Naive B cell (primary cell): ENCODE measurements at places on chromosomes 12 and 14. TPM values are rescaled to one million over a fixed set of nuclear protein-coding genes. Genes with fewer than 3 reads are reported as not detected.

DNA sequence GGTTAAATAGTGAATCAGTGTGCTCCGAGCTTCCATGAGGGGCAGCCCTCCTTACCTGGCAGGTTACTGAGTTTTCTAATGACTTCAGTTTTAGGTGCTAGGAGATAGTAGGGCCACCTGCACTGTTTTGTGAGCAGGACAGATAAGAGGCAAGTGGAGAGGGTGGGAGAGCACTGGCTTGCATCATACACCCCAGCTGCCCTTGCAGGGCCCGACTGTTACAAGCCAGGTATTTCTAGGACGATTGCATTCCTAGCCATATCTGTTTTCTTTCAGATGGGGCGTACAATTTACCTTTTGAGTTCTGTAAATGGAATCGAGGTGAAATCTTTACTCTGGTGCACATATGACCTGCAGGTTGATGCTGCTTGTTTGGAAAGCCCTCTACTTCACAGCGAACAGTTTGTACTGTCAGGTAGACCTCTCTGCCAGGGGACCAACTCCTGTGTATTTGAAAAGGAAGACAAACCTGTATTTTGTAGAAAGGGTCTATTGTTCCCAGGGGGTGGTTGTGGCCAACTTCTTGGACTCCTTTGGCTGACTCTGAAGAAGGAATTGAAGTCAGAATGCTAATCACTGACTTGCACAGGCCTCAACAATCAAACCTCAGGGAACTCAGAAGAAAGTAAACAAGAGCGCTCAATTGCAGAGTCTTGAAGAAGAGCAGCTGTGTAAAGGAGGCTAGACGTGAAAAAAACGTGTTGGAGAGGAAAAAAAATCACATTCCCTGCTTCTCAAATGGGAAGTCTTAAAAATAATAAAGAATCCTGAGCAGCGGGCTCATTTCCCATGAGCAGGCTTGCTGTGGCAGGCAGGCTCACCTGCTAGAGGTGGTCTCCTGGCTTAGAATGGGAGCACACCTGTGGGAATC, 57.3 kb downstream of the ETV6 start:
- H3K27me3 ChIP-seq: no peaks in the 10 kb centered on the region
- H3K4me1 ChIP-seq: peaks cover 23% of the 10 kb centered on the region
- no peak overlapping the region for H3K4me3 ChIP-seq
- no peak overlapping the region for H3K27ac ChIP-seq
- peaks cover under 1% of the 10 kb centered on the region for H3K36me3 ChIP-seq

DNA sequence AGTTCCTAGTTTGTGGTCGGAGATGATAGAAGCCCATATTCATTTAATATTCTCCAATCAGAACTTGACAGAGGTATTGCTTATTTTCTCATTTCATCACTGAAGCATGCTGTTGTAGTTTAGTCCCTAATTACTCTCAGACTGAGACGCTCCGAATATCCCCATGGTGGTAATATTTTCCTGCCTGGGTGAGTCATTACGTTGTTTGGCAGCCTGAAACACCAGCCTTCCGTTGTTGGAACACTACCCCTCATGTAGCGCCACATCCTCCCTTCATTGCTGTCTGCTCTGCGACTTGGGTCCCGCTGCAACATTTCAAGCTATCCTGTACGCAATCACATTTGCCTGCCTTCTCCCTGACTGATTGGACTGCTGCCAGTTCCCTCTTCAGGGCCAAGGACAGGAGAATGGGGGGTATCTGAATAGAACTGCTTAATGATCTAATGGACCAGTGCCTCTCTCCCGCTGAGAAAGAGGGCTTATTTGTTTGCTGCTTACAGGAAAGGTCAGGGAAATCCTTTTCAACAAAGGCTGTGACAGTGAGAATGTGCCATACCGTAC, 369.1 kb downstream of the NPAS3 start:
- H3K36me3 ChIP-seq: no peaks in the 10 kb centered on the region
- DNase-seq: no peak
- no peak overlapping the region for H3K27ac ChIP-seq
- no peaks in the 10 kb centered on the region for H3K4me1 ChIP-seq
- no peaks in the 10 kb centered on the region for H3K27me3 ChIP-seq

GRCh38 chr12:21538061-21538653, 12.1 kb downstream of the SPX start:
- no peak overlapping the region for H3K27ac ChIP-seq
- no peak overlapping the region for H3K4me3 ChIP-seq
- no peak for DNase-seq
- peaks cover 46% of the 10 kb centered on the region for H3K27me3 ChIP-seq
- no peaks in the 10 kb centered on the region for H3K36me3 ChIP-seq

DNA sequence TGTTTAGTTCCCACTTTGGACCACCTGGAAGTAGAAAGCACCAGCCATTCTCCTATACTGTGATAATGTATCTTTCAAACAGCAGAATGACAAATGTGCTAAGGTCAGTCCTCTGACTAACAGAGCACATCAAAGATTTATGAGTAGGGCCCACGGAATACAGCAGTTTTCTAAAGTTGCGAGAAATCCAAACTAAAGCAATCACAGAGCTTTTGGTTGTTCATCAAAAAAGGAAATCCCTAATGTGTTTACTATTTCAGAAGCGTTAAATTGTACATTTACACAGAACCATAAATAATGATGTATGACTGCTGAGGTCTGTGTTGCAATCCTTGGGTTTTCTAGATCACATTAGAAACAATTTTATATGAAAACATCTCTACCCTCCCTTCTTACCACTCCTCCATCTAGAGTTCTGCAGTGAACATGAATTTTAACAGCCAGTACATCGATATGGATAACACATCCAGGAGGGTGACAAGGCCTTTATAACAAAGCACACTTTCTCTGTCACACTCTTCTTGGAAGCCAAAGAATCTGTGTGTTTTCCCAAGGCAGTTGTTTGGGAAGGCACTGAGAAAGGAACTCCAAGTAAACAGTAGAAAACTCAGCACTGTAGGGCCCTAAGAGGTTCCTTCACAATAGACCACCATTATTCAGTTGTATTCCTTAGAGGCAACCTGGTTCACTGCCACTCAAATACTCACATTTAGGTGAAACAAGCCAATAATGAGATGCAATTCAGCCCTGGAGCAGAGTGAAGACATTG, 7.3 kb downstream of the KITLG start:
- no peak overlapping the region for H3K4me3 ChIP-seq
- no peaks in the 10 kb centered on the region for H3K36me3 ChIP-seq
- DNase-seq: no peak

IGF1 gene
- polyA plus RNA-seq: not detected
